ENCODE measurements at places on chromosomes 12 and 14.

DNA sequence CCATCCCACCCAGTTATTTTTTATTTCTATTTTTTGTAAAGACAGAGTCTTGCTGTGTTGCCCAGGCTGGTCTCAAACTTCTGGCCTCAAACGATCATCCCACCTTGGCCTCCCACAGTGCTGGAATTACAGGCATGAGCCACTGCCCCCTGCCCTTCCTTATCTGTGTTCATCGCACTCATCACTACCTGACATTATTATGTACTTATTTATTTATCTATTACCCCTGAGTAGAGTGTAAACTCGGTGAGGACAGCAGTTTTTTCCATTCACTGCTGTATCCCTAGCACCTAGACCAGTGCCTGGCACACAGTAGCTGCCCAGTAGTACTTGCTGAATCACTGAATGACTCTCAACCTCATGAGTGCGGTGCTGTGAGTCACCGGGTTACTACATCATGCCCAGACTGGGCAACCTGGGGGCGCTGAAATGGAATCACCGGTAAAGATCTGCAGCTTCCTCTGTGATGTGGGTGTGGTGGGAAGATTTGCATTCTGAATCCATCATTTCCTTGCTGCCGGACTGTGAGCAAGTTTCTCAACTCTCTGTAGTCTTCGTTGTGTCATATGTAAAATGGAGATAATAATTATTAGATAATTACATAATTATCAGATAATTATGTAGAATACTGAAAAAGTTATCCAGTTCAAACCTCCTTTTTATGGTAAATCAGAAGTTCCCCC, 81.9 kb upstream of the USP44 start:
- DNase-seq, result no peak

- DNase-seq, result no peak
Measured at GRCh38 chr12:53659571-53659981, 16.3 kb downstream of the ATP5MC2 start.

DNA sequence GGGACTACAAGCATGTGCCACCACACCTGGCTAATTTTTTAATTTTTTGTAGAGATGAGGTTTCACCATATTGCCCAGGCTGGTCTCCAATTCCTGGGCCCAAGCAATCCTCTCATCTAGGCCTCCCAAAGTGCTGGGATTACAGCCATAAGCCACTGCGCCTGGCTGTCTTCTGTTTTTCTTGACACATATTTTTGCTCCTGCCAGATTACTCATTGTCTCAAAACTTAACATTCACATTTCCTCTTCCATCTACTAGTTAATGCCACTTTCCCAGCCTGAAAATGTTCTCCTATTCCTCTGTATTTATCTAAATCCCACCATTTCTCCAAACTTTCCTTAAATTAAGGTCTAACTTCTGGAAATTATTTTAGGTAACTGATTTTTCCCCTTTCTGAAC, 36.2 kb upstream of the KCNH3 start:
- no peak for DNase-seq

GRCh38 chr12:112539221-112539620, 120.5 kb downstream of the PTPN11 start:
- DNase-seq, result no peak

GRCh38 chr12:47147739-47148138, 68.0 kb upstream of the AMIGO2 start:
- no peak for DNase-seq

GRCh38 chr12:64652346-64652745, 42.1 kb downstream of the RASSF3 start:
- no peak for DNase-seq

DNA sequence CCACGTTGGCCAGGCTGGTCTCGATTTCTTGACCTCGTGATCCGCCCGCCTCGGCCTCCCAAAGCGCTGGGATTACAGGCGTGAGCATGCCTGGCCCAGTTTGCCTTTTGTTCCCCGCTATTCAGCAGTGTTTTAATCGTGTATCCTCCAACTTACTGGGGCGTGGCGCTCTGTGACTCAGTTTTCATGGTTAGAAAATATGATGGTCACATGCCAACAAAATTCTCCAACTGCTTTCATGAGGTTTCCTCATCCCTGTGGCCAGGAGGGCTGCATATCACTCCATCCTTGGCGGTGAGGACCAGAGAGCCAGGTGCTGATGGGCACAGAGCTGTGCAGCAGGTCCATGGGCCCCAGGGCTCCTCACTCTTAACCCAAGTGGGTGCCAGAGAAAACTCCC, 33.0 kb upstream of the PRMT8 start:
- no peak for DNase-seq

DNA sequence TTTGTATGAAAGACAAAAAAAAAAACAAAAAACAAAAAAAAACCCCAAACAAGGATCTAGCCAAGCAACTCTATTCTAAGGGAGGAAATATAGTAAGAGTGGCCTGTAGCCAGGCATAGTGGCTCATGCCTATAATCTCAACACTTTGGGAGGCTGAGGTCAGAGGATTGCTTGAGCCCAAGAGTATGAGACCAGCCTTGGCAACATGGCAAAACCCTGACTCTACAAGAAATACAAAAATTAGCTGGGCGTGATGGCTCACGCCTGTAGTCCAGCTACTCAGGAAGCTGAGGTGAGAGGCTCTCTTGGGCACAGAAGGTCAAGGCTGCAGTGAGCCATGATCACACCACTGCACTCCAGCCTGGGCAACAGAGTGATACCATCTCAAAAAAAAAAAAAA, 47.9 kb downstream of the TMEM117 start:
- no peak for DNase-seq

DNA sequence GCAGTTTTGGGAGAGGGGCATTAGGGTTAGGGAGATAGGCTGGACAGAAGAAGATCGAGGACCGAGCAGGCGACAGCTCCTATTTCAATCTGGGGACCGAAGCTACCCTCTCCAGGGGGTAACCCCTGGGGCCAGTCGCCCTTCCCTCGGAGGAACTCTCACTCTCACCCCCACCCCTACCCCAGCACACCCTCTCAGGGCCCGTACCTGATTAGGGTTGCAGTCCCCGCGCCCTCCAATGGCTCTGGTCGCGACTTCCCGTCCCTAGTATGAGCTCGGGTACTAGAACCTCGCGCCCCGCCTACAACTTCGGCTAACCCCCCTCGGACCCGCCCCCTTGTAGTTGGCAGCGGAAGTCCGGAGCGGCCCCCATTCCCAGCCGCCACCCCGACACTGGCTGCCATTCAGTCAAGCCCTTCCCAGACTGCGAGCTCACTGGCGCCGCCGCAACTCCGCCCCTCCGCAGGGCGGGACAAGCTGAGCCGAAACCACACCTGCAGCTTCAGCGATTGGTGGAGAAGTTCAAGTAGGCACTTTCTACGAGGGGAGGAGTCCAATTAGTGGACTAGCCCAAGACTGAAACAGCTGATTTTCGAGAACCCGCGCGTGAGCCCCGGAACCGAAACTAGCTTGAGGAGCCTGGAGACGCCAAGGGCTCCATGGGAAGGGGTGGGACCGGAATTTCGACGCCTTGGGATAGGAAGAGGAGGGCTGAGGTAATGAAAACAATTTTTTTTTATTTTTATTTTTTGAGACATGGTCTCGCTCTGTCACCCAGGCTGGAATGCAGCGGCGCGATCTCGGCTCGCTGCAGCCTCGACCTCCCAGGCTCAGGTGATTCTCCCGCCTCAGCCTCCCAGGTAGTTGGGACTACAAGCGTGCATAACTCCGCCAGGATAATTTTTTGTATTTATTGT, at the start of gene STAT2:
TSS of gene STAT2 (minus strand) at position 257 of the 917 bp plus-strand sequence. CDS start 3,536 bp downstream, outside the sequence.
- DNase-seq, result peak; percentile 99

- DNase-seq, result no peak
Measured at GRCh38 chr14:62064751-62065323, 302.6 kb downstream of the SNAPC1 start.

- peak; percentile 8 for DNase-seq
Measured at GRCh38 chr12:48824112-48824511, 5.8 kb downstream of the CACNB3 start.

- DNase-seq, result no peak
Measured at GRCh38 chr12:3105690-3106479, 28.7 kb downstream of the TSPAN9 start.

GRCh38 chr14:74348735-74349463, 628 bp downstream of the VRTN start:
- DNase-seq, result no peak

- peak; percentile 59 for DNase-seq
Measured at GRCh38 chr14:104795781-104796686, 486 bp upstream of the AKT1 start.

DNA sequence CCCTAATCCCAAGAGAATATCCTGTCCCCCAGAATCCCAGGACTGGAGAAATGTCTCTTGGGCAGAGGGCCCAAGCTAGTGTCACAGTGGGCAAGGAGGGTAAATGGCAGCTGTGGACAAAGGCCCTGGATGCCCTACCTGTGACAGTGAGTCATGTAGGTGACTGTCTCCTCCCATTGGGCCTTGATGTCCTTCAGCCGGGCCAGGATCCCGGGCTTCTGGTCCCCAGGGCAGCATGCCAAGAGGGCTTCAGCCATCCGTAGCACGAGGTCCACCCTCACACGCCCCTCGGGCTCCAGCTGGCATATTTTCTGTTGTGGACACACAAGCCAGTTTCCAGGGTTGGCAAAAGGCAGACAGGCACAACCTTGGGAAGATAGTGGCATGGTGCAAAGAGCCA, 48.8 kb downstream of the SYNE3 start:
- DNase-seq, result no peak

- DNase-seq, result no peak
Measured at GRCh38 chr14:69357544-69358200, 40.4 kb downstream of the ERH start.

Measured in activated CD4-positive, alpha-beta T cell treated with anti-CD3 and anti-CD28 coated beads, Interleukin-2, amount 50 U/mL, for 1 hour (primary cell).